Astrocyte (in vitro differentiated cells and primary cell): ENCODE measurements at places on chromosomes 7 and 10.

- DNase-seq, result no peak
Observed at GRCh38 chr7:98902523-98902922, 24.2 kb downstream of the TRRAP start.

GRCh38 chr10:131930150-131930549 is 29.3 kb downstream of the PPP2R2D start:
- no peak for DNase-seq

GRCh38 chr10:125166658-125167057 is 6.3 kb upstream of the CTBP2 start:
- no peak for DNase-seq

DNA sequence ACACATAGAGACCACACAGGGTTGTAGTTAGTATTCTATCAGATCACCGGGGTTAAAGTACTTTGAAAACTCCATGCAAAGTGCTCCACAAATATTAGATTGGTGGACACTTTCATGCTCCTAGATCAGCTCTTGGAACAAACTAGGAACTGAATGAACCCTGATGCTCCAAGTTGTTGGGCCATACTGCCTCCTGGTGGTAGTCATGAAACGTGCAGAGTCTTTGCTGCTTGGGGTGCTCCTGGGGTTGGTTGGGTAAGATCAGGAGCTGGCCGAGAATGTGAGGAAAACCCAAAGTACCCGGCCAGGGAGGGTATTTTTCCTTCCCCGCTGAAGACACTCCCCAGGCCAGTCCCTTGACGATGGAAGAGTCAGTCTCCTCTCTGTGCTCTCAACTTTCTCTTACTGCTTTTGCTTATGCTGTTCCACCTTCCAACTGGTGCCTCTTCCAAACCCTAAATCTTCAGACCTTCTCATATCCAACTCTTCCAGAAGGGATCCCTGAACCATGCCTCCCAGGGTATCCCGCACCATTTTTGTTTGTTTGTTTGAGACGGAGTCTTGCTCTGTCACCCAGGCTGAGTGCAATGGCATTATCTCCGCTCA is 918 bp upstream of the RPEL1 start:
- no peak for DNase-seq

GRCh38 chr7:153170287-153170686 is 410.7 kb downstream of the ACTR3B start:
- DNase-seq, result no peak

DNA sequence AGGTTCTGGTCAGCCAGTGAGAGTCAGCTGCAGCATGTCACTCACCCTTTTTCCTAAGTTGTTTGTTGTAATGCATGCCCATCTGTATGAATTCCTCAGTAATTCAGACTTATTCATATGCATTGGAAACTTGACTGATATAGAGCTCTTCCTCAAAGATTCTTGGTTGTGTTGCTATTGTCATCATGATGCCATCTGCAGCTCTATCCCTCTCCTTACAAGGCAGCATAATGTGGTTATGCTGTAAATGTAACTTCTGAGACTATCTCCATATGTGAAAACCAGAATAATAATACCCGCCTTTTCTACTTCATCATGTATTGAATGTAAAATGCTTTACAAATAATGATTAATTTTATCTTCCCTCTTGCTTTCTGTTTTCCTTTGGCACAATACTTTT is 252.6 kb upstream of the MTPN start:
- no peak for DNase-seq

DNA sequence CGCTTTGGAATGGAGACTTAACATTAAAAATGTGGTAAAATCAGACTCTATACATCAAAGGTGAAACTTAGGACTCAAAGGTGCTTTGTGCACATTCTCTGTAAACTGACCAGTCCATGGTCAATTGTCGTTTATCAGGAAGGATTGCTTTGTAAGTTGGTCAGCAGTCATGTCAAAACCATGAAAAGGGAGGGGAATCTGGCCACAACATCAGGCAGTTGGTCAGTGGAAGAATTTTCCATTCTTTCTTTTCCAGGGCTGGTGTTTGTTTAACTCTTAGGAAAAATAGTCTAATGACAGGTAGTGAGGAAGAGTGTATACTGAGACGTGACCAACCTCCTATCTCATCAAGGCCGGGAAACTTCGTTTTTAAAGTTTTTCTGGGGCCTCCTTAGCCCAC is 226.5 kb downstream of the ADK start:
- DNase-seq, result peak; percentile 69

- no peak for DNase-seq
Observed at GRCh38 chr10:129728905-129729795, 234.9 kb downstream of the EBF3 start.

DNA sequence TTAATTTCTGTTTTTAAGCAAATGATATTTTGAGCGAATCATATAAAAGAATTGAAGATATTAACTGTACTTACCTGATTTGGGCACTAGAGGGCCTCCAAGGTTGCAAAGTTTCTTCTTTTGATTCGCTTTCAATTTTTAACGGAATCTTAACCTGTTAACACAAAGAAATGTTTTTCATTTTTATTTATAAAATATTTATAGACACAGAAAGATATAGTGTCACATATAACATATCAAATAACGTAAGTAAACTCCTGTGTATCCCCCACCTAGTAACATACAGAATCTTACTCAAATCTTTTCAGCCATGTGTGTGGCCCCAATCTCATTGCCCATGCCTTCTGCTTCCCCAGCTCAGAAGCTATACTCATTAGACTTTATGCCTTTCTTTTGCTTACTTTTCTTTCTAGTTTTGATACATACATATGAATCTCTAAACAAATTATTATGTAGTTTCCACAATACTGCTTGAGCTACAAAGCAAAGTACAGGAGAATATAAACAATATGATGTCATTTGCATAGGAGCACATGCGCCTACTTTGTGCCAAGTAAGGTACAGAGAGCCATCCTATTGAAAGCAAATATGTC is 49.5 kb upstream of the ZPBP start:
- DNase-seq, result peak; percentile 11

DNA sequence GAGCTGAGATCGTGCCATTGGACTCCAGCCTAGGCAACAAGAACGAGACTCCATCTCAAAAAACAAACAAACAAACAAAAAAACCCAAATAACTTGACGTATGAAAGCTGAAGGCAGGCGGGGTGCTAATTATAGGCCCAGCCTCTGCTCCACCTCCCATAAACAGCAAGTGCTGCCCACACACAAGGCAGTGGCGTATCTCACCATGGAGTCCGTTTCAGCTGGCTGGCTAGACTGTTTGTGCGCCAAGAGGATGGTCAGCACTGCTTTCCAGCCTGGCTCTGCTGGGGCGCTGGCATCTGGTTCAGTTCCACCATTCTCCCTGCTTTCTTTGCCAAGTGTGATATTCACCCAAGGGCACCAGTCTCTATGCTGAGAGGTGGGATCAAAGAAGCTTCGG is 29.1 kb downstream of the ZC3HC1 start:
- no peak for DNase-seq

- no peak for DNase-seq
Observed at GRCh38 chr10:74825371-74826141, 844 bp upstream of the KAT6B start.

GRCh38 chr7:63080406-63080805 is 918.2 kb upstream of the ZNF722 start:
- DNase-seq, result no peak

DNA sequence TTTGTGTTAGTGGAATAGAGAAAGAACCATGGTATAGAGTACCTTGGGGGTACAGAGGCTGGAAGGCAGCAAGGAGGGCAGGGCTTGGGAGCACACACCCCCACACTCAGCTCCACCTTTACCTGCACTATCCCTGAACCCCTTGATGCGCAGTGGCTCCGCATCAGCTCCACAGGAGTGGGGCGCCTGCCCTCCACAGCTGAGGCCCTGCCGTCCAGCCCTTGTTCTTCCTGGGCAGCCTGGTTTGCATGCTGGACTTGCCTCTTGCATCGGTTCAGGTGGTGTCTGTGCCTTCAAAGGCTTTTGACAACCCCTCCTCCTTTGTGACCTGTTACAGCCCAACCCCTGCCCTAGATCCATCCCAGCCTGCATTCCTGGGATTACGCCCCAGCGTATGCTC is 52.6 kb upstream of the ZNF32 start:
- DNase-seq, result no peak

- DNase-seq, result no peak
Observed at GRCh38 chr7:25384788-25385505, 156.7 kb upstream of the NPVF start.

GRCh38 chr7:108135446-108136190 is 5.5 kb upstream of the LAMB4 start:
- DNase-seq, result no peak

DNA sequence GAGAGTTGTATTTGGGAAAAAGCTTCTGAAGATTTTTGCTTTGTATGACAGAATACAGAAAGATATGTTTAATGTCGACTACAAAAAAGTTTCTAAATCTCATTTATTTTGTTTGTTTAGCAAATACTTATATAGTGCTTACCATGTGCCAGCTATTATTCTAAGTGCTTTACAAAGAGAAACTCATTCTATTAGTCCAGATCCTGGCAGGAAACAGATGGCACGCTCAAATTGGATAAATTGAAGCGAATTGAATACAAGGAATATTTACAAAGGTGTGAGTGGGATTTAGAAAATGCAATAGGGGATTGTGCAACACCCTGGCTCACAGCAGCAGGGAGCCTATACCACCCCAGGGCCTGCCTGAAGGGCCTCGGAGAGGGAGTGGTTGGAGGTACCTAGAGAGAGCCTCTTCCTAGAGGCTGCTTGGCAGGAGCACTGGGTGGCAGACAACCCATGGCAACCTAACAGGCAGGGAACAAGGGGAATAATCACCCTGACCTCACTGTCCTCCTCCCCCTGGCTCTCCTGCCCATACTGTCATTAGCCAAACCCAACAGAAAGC is 27.6 kb upstream of the FAM204A start:
- DNase-seq, result no peak

- no peak for DNase-seq
Observed at GRCh38 chr7:101564778-101565211, 64.3 kb downstream of the MYL10 start.

DNA sequence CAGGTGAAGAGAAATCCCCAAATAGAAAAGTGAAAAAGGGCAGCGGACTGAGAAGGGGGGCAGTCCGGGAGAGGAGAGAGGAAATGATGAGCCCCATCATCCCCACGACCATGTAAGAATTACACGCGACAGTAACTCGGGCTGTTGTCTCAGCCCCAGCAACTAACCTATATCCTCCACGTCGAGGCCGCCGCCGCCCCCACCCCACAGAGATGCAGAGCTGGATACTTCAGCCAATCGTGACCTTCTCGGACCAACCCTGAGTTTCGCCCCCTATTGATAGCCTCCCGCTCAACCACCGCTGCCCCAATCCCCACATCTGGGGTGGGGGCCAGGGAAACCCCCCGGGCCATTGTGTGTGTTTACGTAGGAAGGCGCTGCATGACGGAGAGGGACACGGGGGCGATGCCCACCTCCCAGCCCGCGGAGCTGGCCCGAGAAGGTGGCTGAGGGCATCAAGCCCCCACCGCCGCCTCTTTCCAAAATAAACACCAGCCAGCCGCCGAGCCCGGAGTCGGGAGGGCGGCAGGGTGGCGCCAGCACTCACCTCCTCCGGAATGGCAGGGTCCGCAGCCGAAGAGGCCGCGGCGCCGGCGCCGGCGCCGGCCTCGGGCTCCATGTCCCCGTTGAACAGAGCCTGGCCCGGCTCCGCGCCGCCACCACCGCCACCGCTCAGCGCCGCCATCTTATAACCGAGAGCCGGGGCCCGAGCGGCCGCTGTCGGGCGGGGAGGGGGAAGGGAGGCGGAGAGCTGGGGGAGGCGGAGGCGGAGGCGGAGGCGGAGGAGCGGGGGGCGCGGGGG is 509 bp downstream of the BRAF start:
- DNase-seq, result peak; percentile 49

DNA sequence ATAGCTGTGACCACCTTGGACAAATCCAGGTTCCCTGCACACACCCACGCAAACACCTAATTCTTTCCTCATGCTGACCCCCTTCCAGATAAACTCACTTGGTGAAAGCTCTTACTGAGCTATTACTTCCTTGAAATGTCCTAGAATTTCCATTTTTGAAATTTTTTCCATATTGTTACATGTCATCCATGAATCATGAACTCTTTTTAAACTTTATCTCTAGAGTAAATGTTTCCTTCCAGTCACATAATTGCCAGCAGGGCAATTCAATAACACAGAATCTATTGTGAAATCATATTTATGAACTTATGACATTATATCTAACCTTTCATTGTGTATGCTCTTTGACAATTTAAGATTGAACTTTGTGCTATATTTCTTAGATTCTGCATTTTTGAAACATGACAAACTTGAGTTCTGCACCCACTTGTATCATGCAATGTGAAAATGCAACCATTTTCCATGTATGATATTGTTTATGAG is 26.8 kb upstream of the FGL2 start:
- no peak for DNase-seq

- DNase-seq, result no peak
Observed at GRCh38 chr7:112965506-112965905, 121.1 kb downstream of the GPR85 start.

DNA sequence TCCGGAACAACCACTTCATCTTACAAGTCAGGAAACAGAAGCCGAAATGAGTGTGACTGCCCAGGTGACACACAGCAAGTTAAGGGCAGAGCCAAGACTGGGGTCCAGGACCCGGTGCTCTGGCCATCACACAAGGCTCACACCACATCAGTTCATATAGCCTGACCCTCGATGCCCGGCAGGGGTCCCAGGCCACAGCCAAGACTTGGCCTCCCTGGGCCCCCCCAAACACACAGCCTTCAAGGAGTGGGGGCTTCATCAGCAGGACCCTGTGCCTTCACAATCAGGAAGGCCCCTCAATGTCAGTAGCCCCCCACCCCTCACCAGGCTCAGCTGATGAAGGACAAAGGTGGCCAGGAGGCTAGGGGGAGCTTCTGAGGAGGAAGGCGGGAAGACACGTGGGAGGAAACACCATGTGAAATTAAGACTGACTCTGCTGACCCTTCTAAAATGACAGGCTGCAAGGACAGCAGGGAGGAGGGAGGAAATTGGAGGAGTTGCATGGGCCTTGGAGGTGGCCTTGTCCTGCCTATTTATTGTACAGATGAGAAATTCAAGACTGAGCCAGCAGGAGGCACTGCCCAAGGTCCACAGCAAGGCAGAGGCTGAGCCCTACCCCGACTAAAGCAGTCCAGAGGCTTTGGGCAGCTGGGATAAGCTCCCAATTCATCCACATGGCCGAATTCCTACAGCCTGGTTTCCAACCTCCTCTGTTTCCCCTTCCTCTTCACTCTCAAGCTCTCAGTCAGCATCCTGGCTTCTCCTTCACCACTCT is 216.1 kb upstream of the ZMIZ1 start:
- no peak for DNase-seq

GRCh38 chr10:59025981-59026765 is 150.3 kb upstream of the PHYHIPL start:
- DNase-seq, result no peak

DNA sequence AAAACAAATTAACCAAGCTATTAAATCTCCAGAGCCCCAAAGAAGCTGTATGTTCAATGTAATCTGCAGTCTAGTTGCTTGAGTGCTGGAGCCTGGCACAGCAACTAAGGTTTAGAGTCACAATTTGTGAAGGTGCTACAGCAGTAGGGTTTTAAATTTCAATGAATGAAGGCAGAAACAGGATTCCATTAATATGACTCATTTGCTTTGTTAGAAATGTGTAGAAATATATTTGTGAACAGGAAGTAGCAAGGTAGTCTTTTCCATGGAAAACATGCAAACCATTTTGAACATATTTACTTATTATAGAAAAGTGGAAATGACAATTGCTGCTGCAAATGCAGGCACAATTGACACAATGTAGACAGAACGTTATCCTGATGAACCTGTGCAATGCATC is 149.0 kb upstream of the STEAP4 start:
- DNase-seq, result no peak
